ENCODE measurements at places on chromosomes 5 and 9. TPM values are rescaled to one million over a fixed set of nuclear protein-coding genes. Genes with fewer than 3 reads are reported as not detected.

The ORM1 gene
- total RNA-seq: 1.4 TPM

The SLC27A6 gene
- total RNA-seq: 2.5 TPM

The OR1J1 gene
- not detected for total RNA-seq

The PCDHB7 gene
- total RNA-seq: 0.59 TPM

The RANBP3L gene
- not detected for total RNA-seq

The IL9 gene
- total RNA-seq: not detected

The HMMR gene
- 75.1 TPM for total RNA-seq

The CBY3 gene
- not detected for total RNA-seq

DNA sequence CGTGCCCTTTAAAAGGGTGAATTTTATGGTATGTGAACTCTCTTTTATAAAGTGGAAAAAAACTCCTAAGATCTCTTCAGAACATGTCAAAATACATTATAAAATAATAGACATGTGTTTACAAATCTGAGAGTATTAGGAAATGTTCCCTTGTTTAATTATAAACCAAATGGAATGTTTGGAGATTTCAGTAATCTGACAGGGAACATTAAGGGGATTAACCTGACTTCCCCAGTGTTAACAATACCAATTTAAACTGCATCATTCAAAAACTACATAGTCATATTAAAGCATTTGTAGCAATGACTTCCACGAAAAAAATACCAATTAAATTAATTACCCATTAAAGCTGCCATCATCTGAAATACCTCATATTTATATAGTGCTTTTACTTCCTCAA, 1.6 kb upstream of the OCLN start:
- no peak for DNase-seq

- peak; percentile 90 for DNase-seq
Observed at GRCh38 chr9:21559402-21560280, 77.5 kb upstream of the IFNE start.

- no peak for DNase-seq
Observed at GRCh38 chr9:120841930-120842684, 615 bp downstream of the PSMD5 start.

GRCh38 chr9:87471746-87472145, 25.9 kb upstream of the DAPK1 start:
- no peak for DNase-seq

DNA sequence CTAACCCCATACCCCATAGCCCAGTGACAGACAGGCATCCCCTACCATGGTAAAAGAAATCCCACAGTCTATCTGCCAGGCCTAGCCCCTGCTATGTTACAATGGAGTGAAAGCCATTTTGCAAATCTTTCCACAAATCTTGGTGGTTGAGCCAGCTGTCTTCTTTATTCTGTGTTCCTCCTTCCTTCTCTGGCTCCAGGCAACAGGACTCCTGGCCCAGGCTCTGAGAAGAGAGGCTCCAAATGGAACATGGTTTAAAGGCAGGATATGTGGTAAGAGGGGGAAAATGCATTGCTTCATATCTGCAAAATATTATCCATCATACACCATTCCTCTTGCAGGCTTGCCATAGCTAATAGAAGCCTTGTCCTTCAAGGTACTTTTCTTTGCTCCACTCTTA, 25.2 kb downstream of the FGF1 start:
- DNase-seq: no peak

GRCh38 chr9:112771359-112772214, 21.0 kb downstream of the SNX30 start:
- DNase-seq: no peak

DNA sequence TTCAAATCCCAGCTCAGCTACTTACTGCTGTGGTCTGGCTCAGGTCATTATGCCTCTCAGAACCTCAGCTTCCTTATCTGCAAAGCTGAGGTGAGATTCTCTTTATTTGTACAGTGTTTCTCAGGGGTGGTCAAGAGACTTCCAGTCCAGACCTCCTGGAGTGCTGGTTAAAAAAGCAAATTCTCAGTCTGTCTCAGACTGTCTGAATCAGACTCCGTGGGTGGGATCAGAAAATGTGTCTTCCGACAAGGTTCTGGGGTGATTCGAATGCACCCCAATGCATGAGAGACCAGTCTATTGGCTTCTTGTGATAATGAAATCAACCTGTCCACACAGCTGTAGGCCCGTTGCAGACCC, 137.7 kb upstream of the SMIM23 start:
- no peak for DNase-seq

DNA sequence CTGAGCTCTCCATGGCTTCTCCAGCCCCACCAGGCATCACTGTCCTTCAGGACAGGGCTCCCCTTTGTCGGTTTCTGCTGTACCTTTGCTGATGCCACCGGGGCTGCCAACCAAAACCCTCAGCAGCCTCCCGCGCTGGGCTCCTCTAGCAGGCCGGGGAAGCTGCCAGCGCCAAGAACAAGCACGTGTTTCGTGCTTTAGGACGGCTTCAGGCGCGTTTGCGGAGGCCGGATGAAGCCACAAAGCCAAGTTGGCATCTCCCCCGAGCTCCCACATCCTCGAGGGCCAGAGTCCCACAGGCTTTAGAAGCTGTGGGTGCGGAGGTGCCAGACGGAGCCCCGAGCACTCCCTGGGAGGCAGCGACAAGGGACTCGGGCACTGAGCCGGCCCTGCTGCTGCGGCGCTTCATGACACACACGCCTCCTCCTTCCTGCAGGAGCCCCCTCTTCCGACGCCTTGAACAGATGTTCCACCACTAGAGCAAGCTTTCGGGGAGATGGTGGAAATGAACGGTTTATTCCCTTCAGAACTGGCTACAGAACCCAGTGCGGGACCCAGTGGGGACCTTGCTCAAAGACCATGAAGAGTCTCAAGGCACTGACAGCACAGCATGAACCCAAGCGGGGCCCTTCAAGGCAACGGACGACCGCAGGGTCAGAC, 36.7 kb downstream of the SARDH start:
- no peak for DNase-seq

DNA sequence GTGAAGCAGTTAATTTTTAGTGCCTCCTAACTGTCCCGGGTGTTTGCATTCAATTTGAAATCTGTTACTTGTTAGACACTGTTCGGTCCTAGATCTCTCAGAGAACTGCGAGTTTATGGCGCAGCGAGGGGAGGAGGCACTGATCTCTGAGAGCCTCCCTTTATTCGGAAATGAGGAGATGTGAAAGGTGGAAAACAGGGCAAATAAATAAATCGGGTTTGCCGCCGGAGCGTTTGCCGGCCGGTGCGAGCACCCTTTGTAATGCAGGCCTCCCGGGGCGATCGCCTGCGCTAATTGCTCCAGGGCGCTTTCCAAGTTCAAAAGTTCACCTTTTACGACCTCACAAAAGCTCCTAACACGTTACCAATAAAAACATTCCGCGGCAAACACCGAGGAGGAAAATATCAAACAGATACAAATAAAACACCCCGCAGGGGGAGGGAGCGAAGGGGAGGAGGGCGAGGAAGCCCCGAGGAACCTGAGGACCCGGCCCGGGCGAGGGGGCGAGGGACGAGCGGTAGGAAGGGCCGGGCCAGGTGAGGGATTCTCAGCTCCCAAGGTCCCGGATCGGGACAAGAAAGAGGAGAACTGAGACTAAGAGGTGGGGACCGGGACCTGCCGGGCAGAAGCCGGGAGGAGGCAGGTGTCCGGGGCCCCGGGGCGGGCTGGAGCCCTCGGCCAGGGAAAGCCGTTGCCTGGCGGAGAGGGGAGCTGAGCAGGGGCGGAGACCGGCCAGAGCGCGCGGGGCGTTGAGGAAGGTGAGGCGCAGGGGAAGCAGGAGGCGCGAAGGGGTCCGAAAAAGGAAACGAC, 1.4 kb downstream of the NR6A1 start:
- DNase-seq: peak; percentile 84

DNA sequence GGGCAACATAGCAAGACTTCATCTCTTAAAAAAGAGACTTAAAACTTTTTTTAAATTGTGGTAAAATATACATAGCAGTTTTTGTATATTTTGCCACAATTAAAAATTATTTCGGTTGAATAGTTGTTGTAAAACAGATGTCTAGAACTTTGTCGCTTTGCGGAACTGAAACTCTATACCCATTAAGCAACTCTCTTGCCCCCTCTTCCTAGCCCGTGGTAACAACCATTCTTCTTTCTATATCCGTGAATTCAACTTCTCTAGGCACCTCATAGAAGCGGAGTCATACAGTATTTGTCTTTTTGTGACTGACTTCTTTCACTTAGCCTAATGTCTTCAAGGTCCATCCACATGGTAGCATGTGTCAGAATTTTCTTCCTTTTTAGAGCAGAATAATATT, 43.3 kb downstream of the SPARC start:
- no peak for DNase-seq

DNA sequence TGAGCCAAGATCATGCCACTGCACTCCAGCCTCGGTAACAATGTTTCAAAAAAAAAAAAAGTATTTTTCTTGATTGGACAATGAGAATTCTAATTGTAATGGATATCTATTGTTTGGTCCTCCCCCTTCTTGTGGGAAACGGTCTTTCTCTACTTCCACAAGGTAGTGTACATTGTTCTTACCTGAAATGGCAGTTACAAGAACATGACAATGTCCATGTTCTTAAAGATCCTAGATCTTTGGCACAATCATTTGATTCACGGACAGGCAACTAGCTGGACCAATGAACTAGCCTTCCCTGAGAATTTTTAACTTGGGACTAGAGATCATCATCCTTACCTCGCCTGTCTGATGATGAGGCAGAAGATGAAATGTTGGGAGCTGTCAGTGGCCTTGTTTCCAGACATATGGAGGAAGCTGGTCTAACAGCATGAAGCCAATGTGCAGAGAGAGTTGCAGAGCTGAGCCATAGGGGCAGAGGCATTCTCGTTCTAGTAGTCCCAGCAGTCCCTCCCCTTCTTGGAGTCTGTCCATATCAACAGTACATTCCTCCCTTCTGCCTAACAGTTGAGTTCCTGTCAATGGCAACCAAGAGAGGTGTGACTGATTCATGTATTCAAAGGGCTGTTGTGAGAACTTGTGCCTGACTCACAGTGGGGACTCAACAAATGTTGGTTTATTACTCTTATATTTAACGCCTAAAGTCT, 2.1 kb upstream of the MARCHF6 start:
- peak; percentile 49 for DNase-seq

- no peak for DNase-seq
Observed at GRCh38 chr9:12808569-12808968, 33.7 kb downstream of the LURAP1L start.

GRCh38 chr5:160524827-160525226, 103.2 kb downstream of the PTTG1 start:
- peak; percentile 35 for DNase-seq
